NCI-H774 (cell line): ENCODE measurements at places on chromosomes 3 and 15.

- DNase-seq: no peak
These were observed 33.0 kb upstream of the ABHD17C start for GRCh38 chr15:80662129-80662528.

GRCh38 chr3:184927796-184928315 lies 115.9 kb downstream of the VPS8 start:
- DNase-seq: peak; percentile 39

DNA sequence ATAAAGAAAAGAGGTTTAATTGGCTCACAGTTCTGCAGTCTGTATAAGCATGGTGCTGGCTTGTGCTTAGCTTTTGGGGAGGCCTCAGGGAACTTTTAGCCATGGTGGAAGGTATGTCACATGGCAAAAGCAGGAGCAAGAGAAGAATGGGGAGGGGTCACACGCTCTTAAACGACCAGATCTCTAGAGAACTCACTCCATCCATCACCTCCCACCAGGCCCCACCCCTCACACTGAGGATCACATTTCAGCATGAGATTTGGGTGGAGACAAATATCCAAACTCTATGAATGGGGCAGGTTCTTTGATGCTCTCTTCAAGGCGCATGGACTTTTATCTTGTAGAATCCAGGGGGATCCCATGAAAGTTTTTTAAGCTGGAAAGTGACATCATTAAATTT lies 75.7 kb downstream of the ITPR1 start:
- DNase-seq: no peak

- DNase-seq: no peak
These were observed 4.9 kb downstream of the CCDC33 start for GRCh38 chr15:74240897-74241614.

GRCh38 chr3:50405249-50405648 lies 45.9 kb upstream of the TMEM115 start:
- DNase-seq: no peak

DNA sequence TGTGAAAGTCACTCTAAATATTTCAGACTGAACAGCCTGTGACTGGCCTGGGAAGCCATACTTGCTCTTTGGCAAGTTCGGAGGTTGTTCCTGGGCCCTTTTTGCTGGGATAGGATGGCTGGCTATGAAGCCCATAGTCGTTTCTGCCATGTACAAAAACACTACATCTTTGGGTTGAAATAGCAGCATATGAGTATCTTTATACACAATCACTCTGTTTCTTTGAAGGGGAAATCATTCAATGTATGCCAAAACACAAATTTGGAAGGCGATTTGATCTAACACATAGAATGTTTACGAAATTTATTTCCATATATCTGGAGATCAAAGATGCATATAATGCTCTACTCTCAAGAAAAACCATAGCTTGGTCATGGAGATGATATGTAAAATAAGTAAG lies 192.9 kb downstream of the SQOR start:
- no peak for DNase-seq

DNA sequence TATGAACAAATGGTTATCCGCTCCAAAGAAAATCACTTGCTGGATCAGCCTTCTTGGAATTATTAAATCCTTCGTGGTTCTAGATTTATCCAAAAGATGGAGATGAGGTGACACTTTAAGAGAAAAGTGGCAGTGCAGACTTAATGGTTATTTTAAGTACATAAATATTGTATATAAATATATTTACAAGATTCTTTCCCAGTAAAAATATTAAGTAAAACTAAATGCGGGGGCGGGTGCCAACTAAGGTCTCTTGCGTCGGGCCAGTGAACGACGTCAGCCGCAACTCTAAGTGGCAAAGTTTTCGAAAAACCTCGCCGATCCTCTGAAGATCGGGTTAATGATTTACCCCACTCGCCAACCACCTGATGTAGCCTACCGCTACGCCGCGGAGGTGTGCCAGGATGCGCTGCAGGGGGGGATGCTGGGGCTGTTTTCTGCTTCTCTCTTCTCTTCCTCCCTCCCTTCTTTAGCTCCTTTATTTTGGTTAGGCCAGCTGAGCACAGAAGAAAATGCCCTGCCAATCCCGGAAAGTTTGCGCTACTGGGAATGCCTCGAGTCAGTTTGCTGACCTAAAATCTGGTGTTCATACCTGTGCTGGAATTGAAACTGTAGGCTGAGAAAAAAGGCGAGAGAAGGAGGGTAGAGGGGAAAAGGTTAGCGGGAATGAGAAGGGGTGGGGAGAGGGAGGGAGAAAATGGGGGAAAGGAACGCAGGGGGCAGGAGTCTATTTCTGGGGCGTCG lies 7.6 kb upstream of the FOXB1 start:
- DNase-seq: no peak

GRCh38 chr15:73305331-73306211 lies 63.2 kb downstream of the HCN4 start:
- DNase-seq: peak; percentile 79

DNA sequence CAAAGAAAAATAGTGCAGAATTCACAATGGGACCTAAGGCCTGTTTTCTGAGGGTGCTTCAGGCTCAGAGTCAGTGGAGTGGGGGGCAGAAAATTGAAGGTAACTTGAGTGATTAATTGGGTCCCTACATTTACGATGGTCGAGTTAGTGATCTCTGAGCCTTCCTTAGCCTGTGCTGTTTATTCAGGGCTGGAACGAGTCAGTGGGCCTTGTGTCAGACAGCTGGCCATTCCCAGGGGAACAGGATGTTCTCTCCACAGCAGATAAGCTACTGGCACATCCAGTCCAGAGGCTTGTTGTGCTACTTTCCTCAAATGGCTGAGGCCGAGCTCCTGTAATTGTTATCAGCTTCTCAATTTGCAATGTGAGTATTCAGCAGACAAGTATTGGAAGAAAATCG lies 29.2 kb upstream of the CNTN3 start:
- DNase-seq: no peak

DNA sequence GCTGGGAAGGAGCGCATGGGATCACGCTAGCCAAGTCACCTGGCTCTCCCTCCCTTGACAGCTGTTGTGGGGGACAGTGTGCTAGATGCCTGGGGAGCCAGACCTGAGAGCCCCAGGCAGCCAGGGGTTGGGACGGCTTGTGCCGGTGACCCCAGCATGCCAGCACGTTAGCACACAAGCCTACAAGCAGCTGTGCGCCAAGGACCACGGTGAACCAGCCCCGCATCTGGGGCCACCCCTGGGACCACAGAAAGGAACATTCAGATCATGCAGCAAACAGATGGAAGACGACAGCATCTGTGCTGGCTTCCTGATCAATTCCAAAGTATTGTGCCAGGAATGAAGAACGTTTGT lies 64.8 kb downstream of the NTRK3 start:
- DNase-seq: no peak

DNA sequence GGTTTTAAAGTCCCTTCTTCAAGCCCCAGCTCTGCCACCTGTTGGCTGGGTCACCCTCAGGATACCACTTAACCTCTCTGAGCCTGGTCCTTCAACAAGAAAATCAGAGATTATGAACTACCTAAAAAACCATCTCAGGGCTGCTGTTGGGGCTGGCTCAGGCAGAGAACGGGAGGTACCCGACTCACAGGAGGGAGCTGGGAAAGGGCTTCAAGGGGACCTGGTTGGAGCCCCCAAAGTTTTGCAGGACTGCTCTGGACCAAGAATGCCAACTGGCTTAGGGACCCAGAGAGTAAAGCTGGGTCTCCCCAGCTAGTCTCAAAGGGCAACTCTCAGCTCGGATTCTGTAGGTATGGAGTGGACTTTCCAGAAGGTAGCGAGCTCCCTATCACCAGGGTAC lies 41.5 kb downstream of the WNT7A start:
- DNase-seq: no peak

- DNase-seq: no peak
These were observed 1.0 kb downstream of the PRKCD start for GRCh38 chr3:53161820-53162671.

GRCh38 chr3:71570546-71570945 lies 13.0 kb downstream of the FOXP1 start:
- DNase-seq: no peak

DNA sequence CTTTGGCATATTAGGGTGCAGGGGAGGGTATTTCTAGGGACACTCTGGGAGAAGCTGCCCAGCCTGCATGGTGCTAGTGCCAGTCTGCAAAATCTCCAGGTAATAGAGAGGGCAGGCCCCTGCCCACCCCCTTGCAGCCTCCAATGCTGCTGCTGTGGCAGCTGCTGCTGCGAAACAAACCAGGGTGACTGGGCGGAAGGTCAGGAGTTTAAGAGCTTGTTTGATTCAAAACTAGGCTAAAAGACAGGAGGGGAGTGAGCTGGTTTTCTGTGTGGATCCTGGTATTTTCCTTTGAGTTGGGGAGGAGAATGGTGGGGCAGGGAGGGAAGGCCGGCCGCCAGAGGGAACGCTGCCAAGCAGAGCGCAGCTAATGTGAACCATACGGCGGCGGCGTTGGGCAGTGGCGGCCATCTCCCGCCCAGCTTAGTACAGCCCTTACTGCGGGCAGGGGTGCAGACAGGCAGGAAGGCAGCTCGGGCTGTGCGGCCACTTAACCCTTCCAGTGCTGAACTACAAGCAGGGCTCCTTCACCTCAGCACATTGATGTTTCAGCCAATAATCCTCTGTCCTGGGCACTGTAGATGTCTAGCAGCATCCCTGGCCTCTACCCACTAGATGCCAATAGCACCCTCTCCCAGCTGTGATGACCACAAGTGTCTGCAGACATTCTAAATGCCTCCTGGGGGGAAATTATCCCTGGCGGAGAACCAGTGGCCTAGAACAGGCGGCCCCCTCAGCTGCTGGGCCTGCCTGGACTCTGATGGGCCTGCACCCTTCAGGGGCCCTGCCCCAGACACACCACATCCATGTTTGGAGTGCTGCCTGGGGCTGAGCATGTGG lies 125.7 kb downstream of the EEFSEC start:
- DNase-seq: no peak

GRCh38 chr15:35756623-35757022 lies 210.7 kb upstream of the DPH6 start:
- DNase-seq: no peak

- DNase-seq: no peak
These were observed 107.9 kb downstream of the ATG7 start for GRCh38 chr3:11379824-11380701.

DNA sequence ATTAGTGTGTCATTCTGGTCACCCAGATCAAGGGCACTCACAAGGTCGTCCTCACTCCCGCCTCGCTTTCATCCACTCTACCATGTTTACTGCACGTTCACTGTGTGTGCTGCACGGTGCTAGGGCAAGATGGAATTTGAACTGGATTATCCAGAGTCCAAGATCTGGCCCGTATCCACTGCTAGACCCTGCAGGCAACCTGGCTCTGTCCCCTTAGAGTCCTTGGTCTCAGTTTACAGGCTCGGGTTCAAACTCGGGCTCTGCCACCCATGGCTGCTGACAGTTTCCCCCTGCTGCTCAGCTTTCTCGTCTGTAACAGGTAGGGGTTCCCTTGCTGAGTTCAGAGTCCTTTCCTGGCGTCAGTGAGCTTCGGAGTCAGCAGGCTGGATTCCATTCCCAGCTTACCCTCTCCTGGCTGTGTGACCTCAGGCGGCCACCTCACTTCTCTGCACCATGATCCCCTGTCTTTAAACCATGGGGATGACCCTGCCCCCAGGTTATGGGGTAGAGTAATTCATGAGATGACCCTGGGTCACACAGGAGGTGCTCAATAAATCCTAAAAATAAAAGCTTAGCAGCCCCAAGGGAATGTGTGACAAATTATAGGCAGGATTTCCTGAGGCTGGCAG lies 79.6 kb upstream of the SLC6A6 start:
- no peak for DNase-seq

DNA sequence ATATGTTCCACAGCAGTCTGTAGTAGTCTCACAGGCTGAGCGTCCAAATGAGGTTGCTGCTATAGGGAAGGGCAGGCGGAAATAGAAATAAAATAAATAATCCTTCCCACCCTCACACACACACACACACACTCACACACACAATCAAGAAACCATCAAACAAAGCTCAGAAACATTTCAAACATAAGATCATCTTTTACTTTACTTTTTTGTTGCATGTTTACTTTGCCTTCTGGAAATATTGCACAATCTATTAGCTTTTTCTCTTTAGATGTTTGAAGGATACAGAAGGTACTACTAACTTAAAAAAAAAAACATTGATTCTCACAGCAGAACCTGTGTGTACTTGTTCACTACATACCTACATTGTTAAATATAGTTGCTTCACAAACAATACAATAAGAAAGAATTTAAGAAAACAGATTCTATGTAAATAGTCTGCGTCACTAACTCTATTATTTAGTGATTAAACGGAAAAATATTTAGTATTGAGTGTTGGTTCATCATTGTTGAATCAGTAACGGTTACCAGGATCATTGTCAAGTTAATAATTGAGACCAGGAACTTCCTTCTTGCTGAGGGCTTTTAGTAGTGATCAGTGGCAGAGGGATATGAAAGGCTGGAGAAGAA lies 20.5 kb downstream of the ALCAM start:
- DNase-seq: no peak

- no peak for DNase-seq
These were observed 44.8 kb downstream of the CCDC12 start for GRCh38 chr3:46931631-46932331.

- DNase-seq: no peak
These were observed 48.4 kb downstream of the DZIP1L start for GRCh38 chr3:138066972-138067371.

DNA sequence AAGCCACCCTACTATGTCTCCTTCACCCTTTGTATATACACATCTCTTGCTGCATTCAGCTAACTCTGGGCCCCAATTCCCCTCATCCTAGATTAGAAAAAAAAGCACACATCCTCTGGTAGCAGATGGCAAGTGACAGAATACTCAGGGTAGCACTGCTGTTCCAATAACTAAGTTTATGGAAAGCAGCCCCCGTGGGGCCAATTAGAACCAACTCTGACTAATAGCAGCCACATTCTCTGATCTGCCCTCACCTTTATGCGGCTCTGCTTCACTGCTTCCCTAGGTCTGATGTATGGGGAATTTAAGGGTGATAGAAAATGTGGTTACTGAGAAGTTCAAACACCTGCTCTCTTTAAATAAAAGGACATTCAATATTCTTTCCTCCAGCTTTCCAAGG lies 74.9 kb upstream of the SETMAR start:
- no peak for DNase-seq

DNA sequence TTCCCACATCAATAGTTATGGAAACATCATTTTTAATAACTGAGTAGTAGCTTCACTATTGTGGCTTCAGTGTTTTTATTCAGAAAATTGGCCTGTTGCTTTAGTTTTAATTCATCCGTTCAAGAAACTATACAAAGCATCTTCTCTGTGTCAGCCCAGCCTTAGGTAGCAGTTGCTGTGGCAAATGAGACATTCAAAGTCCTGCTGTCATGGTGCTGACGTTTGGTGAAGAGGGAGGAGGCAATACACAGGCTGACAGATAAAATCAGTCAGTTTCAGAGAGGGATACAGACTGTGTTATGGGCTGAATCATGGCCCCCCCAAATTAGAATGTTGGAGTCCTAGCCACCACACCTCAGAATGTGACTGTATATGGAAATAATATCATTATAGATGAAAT lies 56.5 kb downstream of the SLC7A14 start:
- no peak for DNase-seq

DNA sequence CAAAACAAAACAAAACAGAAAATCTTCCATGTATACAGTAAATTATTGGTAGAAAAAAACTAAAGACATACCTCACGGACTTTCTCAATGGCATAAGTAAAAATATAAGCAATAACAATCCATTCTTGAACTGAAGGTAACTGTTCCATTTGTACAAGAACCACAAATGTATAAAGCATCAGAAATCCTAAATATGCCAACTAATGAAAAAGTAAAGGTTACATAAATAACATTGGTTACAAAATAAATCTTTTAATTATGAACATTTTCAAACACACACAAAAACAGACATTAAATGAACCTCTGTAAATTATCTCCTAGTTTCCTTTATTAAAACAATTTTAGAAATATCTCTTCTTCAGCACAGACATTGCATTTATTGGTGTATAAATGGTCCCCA lies 60.7 kb upstream of the USP50 start:
- no peak for DNase-seq

- DNase-seq: no peak
These were observed 27.4 kb upstream of the TJP1 start for GRCh38 chr15:29849716-29850115.
